Activated CD8-positive, alpha-beta memory T cell treated with anti-CD3 and anti-CD28 coated beads for 48 hours (primary cell): ENCODE measurements at places on chromosomes 5 and 9.

DNA sequence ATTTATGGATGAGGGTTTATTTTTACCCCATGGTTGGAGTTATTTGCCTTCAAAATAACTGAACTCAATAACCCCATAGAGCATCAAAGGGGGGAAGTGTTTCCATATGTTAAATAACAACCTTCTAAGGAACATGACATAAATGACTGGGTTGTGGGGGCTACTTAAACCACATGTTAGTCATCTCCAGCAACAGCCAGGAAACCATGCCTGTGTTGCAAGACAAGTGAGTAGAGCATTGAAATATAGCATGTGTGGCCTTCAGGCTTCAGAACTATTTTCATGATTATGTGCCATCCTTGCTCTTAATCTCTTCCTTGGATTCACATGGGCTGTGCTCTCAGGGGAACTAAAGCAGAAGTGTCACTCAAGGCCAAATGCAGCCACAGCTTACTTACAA is 431.2 kb downstream of the AGTPBP1 start:
- no peak for DNase-seq

- no peak for DNase-seq
Measured at GRCh38 chr5:149957855-149958254, 2.7 kb upstream of the SLC26A2 start.

DNA sequence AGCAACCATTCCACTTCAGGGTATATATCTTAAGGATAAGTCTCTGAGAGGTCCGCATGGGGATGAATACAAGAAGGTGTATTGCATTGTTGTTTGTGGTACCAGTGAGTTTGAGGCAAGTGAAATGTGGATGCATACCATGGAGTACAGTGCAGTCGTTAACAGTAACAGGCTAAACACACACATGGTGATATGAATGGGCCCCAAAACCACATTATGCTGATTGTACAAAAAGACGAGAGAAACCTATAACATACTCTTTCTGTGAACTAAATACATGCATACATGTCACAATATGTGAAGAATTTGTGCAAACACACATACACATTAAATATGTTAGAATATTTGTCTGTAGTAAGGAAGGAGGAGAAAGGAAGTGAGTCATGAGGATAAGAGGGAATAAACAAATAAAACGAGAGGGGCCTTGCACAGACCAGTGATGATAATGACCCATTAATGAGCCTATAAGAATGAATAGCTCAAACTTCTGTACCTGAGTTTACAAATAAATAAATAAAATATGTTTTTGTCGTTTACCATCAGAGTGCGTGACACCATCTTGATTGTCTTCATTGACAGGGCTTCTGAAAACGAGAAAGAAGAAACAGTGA is 66.5 kb upstream of the RICTOR start:
- no peak for DNase-seq

DNA sequence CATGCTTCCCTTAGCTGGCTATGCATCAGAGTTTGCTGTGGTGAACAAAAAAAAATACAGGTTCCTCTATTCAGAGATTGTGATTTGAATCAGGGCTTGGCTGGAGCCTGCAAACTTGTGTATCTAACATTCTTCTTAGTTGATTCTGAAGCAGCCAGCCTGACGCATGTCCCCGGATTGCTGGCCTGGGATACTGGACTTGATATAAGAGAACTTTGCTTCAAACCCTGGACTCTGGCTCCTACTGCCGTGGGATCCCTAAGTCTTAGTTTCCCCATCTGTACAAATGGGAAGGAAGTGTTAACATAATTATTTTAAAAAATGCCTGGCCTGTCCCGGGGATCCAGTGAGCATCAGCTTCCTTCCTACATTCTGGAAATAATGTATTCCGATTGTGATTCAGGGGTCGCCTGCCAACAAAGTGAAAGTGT is 292.8 kb downstream of the ARHGEF28 start:
- DNase-seq, result no peak

- DNase-seq, result peak; percentile 42
Measured at GRCh38 chr9:108885643-108886348, 23.7 kb downstream of the ACTL7A start.

GRCh38 chr5:163695830-163696578 is 190.6 kb downstream of the MAT2B start:
- DNase-seq, result no peak

GRCh38 chr5:131419877-131420276 is 156.0 kb downstream of the CDC42SE2 start:
- DNase-seq, result no peak

DNA sequence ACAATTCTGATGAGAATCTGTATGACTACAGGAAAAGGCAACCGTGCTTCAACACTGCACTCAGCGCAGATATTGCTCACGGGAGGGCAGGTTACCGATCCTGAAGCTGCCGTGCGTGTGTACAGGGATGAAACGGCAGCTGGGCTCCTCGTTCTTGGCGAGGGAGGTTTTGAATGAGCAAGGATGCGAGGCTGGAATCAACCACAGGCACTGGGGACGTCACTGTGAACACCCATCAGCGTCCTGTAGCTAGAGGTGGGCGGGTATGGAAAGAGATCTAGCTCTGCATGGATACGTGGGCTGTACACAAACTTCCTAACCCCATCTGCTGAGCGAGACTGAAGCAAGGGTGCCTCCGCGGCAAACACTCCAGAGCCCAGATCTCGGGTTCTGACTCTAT is 84.3 kb upstream of the COL5A1 start:
- DNase-seq, result no peak

GRCh38 chr5:149618581-149619248 is 37.4 kb downstream of the ARHGEF37 start:
- DNase-seq, result no peak

DNA sequence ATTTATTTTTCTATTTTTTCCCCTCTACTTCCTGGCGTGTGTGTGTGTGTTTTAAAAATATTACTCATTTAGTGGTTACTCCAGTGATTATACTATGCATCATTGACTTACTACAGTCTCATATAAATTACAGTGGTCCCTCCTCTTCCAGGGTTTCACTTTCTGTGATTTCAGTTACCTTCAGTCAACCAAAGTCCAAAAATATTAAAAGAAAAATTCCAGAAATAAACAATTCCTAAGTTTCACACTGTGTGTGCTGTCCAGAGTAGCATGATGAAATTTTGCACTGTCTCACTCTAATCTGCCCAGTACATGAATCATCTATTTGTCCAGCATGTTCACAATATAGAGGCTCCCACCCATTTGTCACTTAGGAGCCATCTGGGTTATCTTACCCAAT is 47.4 kb upstream of the CCDC112 start:
- DNase-seq, result no peak

- DNase-seq, result no peak
Measured at GRCh38 chr9:68721666-68722330, 16.8 kb downstream of the PIP5K1B start.

DNA sequence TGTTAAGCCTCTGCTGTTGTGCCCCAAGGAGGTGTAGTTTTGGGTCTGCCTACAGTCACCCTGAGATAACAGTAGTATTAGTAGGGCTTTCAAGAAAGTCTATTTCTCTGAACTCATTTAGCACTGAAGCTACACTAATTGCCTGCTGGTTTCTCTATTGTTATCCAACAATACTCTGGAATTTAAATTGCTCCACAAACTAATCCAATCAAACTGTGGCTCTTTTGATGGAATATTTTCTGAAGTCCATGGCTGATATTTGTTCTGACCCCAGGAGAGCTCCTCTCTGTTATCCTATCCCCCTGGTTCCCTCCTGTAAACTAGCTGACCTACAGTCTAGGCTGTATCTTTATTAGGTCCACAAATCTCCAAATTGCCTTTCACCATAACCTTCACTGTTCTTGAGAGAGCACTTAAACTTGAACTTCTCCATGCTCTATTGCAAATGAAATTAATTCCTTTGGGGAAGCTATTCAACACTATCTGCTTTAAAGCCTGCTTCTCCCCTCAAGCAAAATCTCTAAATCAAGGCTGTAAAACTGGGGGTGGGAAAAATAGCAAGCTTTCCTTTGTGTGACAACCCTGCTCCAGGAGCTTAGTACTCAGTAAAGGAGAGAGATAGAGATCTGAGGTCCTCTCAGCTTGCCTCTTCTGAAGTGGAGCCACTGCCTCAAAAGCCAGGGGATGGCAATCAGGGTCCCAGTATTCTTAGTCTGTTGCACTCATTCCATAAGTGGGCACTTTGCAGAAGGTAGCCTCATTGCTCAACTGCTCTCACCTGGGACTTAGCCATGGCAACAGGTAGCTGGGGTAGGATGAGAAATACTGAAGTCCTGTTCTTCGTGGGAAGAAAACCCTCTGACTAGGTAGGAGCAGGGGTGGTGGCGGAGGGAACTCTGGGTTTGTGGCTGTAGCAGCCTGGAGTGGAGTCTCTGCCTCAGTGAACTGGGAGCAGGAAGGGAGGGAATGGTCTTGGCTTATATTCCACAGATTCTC is 110.9 kb downstream of the MACIR start:
- no peak for DNase-seq

- no peak for DNase-seq
Measured at GRCh38 chr5:68771221-68771620, 322.6 kb upstream of the SLC30A5 start.

GRCh38 chr9:90767523-90768100 is 34.0 kb upstream of the SYK start:
- DNase-seq, result no peak

DNA sequence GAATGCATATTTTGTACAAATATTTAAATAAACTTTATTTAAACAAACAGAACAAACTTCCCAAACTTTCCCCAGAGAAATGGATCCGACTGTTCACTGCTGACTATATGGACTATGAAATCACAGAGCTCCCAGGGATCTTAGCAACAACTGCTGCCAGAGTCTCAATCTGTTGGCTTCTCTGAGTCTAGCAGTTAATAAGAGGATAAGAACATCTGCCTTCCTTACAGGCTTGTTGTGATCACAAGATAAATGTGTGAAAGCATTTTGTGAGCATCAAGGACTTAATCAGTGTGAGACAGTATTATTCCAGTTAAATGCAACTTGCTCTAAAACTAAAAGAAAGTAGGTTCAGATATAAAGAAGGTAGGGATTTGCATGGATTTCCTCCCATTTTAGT is 31.4 kb upstream of the MYOT start:
- no peak for DNase-seq

DNA sequence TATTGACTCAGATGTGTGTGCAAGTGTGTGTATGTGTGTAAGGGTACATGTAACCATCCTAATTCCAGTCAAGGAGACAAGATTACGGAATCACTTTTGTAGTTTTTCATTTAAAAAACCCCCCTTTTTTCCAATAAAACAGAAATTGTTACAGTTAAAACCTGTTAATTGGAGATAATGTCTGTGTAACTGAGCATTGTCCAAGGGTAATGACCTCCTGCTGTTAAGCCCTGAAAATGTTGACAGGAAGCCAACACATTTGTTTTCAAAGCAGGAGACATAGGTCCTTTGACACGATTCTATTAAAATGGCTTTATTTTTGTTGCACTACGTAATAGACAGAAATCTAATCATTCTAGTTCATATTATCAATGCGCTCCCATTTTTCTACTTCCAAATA is 457.3 kb upstream of the ARRDC3 start:
- no peak for DNase-seq

DNA sequence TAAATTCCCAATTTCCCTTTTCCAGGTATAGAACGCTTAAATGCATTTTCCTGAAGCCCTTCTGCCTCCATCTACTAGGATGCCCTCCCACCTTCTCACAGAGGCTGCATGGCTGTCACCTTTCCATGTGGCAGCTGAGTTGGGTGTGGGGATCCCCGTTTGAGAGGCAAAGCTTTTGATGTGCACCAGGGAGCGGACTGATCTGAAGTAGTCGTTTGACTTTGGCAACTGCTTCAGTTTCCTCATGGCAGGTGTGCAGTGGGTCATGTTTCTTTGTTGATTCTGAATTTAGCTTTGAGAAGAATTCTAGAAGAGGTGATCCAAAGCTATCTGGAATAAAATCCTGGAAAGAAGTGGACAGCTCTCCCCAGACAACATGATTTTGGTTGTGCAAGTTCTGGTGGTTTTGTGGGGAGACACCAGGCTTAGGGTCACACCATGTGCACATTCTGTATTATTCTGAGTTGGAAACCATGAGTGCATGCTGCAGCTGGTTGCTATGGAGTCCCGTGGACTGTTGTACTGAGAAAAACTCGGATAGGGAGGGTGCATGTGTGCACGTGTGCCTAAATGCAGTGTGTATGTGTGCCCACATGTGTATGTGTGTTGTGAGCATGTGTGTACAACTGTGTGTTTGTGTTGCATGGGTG is 63.5 kb downstream of the GADD45G start:
- no peak for DNase-seq

DNA sequence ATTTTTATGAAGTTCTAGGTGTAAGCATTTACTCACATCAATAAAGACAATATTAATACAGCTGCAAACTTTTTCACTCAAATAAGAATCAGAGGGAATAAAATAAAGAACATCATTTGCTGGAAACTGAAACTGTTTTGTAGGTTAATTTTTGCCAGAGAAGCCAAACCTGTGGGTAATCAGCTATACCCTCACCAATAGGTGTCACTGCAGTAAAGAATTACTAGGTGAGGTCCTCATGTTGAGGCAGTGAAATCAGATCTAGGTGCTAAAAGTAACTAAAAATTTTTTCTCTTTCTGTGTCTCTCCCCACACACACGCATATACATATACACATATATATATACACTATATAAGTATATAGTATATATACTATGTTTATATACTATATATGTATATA is 1016.3 kb upstream of the SEMA6A start:
- DNase-seq, result no peak

DNA sequence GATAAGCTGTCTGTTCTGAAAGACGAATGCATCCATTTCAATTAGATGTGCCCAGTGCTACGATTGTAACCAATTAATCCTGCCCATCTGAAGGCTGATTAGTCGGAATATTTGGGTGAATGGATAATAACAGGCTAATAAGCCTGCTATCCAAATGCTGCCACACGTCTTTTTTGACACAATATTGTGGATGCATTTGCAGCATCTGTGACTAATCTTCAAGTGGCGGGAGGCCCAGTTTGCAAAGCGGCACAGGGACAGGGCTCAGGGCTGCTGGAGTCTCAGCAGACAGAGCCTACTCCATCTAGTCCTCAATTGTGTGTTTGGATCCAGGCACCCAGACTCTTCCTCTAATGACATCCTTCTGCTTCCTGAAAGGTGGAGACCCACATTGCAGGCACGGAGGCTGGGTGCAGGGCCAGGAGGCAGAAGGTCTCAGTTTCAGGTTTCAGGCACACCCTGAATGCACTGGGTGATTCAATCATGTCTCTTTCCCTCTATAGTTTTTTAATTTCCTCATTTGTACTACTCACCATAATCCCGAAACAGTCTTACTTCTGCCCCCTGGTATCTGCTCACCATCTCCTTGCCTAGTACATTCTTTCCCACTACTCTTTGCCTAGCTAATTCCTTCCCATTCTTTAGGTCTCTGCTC is 169.6 kb downstream of the ASTN2 start:
- DNase-seq, result no peak

- no peak for DNase-seq
Measured at GRCh38 chr5:97797994-97798451, 615.0 kb upstream of the RIOK2 start.

GRCh38 chr9:31587146-31587545 is 797.3 kb upstream of the ACO1 start:
- DNase-seq, result no peak

GRCh38 chr5:1535646-1536045 is 11.9 kb upstream of the LPCAT1 start:
- no peak for DNase-seq
